Mesenteric fat pad (tissue), 1 donor: ENCODE measurements at places on chromosomes 1 and 21. TPM values are rescaled to one million over a fixed set of nuclear protein-coding genes. Genes with fewer than 3 reads are reported as not detected.

The MCOLN3 gene
- total RNA-seq = 3.8 TPM

DNA sequence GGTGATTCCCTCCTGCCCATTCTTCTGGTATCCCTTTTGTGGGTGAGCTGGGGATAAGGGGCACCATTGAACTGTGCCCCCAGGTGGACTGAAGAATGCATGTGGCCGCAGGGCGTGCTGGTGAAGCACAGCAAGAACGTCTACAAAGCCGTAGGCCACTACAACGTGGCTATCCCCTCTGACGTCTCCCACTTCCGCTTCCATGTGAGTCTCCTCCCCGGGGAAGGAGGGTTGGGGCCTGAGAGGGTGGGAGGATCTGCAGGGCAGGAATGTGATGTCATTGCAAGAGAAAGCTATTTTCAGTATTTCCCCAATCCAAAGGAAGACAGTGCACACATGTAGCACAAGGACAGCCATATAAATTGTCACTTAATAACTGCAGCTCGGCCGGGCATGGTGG, 7.5 kb upstream of the KPNA6 start:
- no peak for DNase-seq

GRCh38 chr1:23433122-23433521, 8.6 kb upstream of the TCEA3 start:
- DNase-seq = no peak

DNA sequence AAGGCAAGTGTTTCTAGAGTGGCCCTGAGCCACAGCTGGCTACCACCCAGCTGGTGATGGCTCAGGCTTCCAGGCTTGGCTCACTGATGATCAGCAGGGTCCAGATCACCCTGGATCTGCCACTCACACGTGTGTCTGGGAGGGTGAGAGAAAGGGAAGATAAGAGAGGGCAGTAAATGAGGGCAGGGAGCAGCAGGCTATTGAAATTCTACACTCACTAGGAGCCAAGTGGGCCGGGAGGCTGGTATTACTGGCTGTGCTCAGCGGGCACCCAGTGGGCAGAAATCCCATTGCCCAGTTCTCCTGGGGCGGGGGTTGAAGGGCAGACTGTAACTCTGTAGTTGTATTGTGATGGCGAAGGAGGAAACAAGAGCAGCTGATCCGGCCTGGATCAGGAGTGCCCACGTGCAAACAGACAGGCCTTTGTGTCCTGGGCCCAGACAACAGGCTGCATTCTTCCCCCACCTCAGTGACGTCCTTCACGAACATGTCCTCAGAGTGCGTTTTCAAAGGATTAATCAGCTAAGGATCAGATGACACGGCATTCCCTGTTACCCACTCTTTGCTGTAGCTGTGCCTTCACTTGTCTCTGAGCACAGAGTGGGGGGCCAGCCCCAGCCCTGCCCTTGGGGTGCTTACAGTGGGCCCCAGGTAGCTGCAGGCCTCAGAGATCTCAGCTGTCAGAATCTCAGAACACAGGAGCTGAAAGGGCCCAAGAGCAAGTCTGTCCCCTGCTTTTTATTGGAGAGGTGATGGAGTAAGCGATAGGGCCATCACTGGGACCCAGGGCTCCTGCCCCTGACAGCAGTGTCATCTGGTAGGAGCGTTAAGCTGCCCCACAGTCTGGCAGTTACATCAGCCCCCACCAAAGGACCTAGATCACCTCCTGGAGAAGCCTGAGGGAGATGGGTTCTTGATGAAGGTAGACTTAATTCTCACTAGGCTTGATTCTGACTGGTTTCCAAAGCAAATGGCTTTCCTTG, 60.5 kb downstream of the ATP1A1 start:
- no peak for DNase-seq

- no peak for DNase-seq
Measured at GRCh38 chr1:181062836-181063428, 25.6 kb upstream of the IER5 start.
